ENCODE measurements at places on chromosomes 3 and 15.

- DNase-seq = no peak
Measured at GRCh38 chr3:100019719-100020118, 94.6 kb downstream of the FILIP1L start.

DNA sequence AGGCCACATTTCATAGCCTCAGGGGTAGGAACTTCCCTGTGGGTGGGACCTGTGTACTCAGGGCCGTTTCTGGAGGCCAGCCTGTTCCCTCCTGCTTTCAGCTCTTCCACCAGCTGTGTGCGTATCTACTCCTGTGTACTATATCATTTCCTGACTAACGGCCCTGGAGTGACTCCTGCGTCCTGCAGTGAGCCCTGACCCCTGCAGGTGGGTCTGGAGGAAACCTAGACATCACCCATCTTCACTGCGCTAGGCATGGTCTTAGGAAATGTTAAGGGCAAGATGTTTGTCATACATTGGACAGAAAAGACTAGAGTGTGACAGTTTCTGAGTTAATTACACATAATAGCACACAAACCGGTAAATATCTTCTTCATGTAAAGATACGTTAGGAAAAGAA lies 297.3 kb downstream of the GABRB3 start:
- no peak for DNase-seq

DNA sequence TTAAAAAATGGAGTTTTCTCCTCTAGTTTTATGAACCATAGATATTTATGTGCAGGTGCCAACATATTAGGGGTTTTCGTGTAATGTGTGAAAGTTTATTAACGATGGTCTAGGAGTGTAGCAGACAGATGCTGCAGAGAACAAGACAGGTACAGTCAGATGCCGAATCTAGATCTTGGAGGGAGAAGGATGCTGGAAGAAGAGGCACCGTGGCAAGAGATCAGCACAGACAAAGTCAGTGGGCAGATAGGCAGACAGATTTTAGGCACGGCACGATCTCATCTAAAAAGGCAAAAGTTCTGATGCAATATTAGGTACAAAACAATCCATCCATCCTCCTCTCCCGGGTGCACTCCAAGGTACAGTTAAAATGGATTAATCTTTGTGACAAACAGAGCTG lies 161.6 kb downstream of the TIGIT start:
- no peak for DNase-seq

DNA sequence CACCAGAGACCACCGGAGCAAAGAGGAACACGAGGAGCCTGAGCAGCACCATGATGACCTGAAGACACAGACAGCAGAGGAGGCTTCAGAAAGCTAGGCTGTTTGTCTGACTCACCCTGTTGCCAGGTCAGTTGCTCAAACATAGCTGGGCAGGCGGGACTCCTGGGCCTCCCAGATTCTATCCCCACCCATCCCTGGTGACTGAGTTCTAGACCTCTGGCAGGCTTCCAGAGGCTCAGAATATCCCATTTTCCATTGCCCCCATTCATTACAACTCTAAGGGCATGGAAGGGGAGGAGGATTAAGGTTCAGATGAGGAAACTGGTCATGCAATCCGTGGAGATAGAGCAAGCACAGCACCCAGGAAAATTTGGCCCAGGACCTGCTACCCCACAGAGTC lies at the start of gene CDHR4:
CDHR4 (minus strand) TSS at position 113 of the 400 bp plus-strand sequence; CDS start at position 52, 61 bp downstream.
- no peak for DNase-seq

- no peak for DNase-seq
Measured at GRCh38 chr3:30752970-30753369, 141.5 kb downstream of the GADL1 start.

- no peak for DNase-seq
Measured at GRCh38 chr3:52983336-52983807, 62.5 kb downstream of the SFMBT1 start.

DNA sequence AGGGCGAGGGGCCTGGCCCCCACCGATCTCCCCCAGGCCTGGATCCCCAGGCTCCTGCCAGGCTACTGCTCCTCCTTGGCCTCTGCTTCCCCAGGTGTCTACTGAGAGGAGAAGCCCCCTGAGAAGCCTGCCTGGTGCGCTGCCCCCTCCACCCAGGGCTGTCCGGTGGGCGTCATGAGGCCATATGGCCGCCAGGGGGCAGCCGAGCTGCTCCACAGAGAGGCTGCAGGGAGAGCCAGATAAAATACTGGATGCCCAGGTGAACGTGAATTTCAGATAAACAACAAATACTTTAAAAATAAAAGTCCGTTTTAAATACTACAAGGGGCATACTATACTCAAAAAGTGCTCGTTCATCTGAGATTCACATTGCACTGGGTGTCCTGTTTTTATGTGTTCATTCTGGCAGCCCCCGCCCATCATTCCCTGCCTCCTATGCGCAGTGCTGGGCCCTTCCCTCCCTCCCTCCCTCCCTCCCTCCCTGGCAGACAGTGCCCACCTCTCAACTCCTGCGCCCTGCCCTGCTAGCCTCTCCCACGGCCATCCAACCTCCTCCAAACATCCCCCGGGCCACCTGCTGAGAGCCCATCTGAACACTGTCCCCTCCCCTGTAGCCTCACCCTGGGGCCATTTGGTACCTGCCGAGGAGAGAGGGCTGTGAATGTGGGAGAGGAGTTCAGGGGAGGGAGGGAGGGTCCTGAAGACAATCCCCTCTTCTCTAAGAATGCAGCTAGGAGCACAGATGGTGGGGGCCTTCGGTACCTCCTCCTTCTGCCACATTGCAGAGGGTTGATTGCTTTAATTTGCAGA lies 29.6 kb downstream of the PSTPIP1 start:
- DNase-seq = peak; percentile 77

All from ELF-1 (cell line).